ENCODE measurements at places on chromosomes 11 and 22.

GRCh38 chr11:7574491-7575130 lies 60.8 kb downstream of the PPFIBP2 start:
- no peak for DNase-seq

DNA sequence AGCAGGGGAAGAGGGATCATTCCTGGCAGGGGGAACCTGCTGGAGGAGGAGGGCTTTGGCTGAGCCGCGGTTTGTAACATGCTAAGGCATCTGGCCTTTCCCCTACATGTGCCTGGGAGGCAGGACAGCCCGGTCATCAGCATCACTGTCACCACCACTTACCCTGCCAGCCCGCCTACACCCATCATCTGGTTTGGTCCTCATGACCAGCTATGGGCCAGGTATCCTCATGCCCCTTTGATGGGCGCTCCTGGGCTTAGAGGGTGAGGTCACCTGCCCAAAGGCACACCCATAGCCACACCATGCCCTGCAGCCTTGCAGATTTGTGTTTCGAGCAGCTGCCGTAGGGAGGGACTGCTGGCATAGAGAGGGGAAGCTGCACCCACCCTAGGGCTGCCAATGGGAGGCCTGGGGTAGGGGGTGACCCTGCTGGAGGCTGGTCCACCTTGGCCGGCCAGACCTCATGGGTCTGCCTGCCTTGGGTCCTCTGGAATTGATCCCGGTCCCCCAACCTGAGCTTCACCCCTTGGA lies 2.6 kb downstream of the MRGPRF start:
- no peak for DNase-seq

GRCh38 chr11:17564687-17565042 lies 17.6 kb downstream of the OTOG start:
- DNase-seq: no peak

DNA sequence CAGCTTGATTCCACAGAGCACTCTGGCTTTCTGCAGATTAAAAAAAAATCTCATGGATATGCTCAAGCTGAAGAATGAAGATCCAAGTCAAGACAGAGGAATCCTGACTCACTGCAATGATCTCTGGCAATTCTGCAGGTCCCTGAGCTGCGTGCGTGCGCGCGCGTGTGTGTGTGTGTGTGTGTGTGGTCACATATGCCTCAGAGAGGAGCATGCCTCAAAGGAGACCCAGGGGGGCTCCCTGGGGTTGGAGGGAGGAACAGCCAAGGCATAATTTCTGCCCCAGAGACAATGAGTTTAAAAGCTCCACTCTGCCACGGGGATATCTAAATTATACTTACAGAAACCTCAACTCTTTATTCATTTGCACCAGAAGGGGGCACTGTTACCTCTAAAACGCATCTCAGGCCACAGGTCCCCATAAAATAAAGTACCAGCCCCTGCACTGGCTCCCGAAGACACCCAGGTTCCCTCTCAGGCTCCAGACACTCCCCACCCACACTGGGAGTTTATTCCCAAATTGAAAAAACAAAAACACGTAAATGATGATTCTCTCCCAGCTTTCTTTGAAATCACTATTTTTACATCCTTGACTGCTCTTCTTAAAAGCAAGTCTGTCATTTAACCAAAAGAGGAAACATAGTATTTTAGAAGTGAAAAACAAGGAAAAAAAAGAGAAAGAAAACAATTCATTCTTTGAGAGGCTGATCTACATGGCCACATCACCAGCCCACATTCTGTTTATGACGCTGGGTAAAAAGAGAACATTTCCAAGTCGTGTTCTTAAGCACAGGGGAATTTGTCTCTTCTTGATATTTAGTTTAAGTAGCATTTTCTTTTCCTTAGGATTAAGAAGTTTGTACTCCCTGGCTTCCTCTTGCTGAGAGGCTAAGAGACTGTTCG lies 401.0 kb downstream of the LARGE1 start:
- peak; percentile 39 for DNase-seq

GRCh38 chr22:36590441-36591056 lies 61.6 kb upstream of the EIF3D start:
- DNase-seq: peak; percentile 38

DNA sequence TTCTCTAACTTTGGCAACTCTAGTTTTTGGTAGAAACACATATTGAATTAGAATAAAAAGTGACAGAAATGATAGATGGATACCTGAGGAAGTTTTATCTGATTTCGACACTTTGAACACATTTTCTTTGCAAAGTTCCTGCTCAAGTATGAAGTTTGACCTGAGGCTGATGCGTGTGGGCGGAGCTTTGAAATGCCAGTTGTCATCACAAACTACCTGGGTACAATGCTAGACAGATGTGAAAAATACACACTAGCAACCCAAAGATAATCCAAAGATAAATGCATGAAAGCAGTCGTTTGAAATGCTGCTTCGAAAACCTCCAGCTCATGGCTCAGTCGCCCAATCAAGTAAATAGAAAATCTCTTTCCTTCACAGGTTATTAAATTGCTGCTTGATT lies 54.8 kb downstream of the CD44 start:
- DNase-seq: no peak

DNA sequence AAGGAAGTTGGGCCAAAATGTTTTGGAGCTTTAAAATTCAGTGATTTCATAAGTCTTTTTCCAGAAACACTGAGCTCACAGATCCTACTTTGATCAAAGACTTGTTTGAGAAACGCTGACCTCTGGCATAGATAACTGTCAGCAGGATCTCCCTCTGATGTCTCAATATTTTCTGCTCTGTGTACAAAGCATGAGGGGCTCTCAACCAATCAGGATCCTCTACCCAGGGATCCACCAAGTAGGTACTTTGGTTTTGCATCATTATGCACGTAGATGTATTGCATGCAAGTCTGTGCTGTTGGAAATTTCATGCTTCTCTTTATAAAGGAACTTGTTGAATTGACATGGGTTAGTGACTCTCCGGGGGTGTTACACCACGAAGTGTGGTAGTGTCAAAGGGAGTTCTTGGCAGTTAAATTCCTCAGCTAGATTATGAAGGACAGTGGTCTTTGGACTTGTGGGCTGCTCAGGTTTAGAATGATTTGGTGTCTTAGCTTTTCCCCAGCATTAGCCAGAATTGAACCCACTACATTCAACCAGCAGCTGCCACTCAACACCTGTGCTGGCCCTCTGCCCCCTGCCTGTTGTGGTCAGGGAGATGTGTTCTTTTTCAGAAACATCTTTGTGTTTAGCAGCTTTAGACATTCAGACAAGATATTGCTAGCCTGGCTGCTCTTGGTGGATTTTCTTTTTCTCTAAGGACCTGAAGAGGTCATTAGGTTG lies 1.7 kb upstream of the DIXDC1 start:
- DNase-seq: no peak

DNA sequence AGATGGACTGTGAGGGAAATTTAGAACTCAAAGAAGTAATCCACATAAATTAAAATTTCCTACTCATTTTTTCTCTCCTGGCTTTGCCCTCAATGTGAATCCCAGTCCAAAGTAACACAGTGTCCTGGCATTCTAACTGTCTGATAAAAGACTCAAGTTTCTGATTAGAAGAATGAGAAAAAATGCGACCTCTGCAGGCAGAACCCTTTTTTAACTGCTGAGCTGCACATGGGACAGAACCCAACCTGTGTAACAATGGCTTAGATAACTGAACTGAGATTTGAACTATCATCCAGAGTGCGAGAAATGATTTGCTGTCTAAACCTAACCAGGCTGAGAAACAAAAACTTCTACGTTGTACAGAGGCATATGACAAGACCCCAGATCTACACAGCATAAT lies 385.6 kb upstream of the LRRC4C start:
- no peak for DNase-seq

DNA sequence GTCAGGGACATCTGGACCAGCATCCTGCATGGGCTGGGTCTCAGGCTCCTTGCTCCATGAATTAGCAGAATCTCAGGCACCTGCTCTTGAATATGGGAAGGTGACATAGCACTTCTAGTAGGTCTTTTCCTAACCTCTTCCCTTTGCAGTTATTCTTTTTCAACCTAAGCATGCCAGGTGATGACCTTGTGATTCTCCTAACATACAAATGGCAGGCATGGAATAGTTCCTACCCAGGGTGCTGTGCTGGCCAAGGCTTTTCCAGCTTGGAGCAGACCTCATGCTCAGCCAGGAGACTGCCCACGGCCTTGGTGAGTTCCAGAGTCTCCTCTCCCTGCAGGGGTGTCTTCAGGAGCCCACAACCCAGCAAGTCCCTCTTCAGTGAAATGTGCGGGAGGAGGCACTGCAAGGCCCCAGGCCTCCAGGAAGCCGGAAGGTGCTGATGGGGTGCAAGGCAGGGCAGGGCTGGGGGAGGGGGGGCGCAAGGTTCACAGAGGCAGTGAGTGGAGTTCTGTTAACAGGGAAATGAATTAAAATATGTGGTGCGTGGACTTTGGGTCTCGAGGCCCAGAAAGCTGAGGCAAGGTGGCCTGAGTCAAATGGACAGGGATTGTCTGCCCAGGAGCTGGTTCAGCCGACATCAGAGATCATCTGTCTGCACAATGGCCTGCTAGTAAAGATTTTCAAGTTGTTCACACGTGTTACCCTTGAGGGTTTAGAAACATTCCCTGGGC lies 75.9 kb upstream of the SEPTIN5 start:
- DNase-seq: no peak

GRCh38 chr11:102664001-102664752 lies 39.0 kb upstream of the MMP20 start:
- no peak for DNase-seq

DNA sequence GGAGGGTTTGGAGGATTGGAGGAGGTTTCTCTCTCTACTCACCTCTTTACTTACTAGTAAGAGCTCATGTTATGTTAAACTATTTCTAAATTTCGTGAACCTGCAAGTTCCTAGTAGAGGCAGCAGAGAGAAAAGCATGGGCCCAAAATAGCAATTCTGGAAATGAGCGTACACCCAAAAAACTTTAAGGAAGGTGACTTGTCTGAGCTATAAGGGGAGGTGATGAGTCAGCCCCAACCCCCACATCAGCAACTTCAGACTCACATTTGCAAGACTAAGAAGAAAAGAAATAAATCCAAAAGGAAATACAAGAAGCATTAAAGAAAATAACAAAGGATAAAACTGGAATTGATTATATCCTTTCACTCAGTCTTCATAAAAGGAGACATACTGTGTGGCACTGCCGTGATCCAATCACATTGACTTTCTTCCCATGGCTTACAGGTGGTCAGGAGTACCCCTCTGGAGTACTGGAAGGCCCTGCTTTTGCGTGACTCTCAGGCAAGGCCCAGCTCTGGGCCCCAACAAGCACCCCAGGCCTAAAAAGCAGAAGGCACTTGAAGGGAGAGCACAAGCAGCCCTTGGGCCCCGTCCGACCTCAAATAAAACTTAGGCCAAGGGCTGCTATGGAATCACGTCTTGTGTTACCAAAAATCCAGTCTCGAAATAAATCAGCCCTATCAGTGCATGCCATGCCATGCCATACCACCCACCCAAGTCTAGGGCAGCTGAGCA lies 14.3 kb downstream of the PACSIN2 start:
- peak; percentile 31 for DNase-seq

- no peak for DNase-seq
Observed at GRCh38 chr22:29642694-29643093, 39.3 kb downstream of the NF2 start.

GRCh38 chr11:62295504-62295903 lies 3.4 kb downstream of the SCGB1D4 start:
- DNase-seq: no peak

GRCh38 chr11:94925422-94926270 lies 47.7 kb downstream of the CWC15 start:
- no peak for DNase-seq
